ENCODE measurements at places on chromosomes 11 and 22. TPM values are rescaled to one million over a fixed set of nuclear protein-coding genes. Genes with fewer than 3 reads are reported as not detected.

Gene IL17REL
- total RNA-seq = not detected

Gene UPK2
- not detected for total RNA-seq

Gene TSKU
- total RNA-seq = 19.5 TPM

Gene B4GALNT4
- 0.52 TPM for total RNA-seq

Gene LMO1
- not detected for total RNA-seq

Gene OR2D2
- total RNA-seq = 0.78 TPM

Gene CTTN
- 402 TPM for total RNA-seq

Gene ZNF202
- total RNA-seq = 4.6 TPM

Gene SHISAL1
- 47.0 TPM for total RNA-seq

Gene SLC22A24
- not detected for total RNA-seq

Gene GGTLC3
- not detected for total RNA-seq

Gene FAM180B
- 0.26 TPM for total RNA-seq

Gene TTLL12
- 20.3 TPM for total RNA-seq

Gene PRSS23
- total RNA-seq = 741 TPM

Gene OR52N4
- not detected for total RNA-seq

Gene MUC6
- total RNA-seq = not detected

Gene ASCC2
- 30.4 TPM for total RNA-seq

Gene HORMAD2
- total RNA-seq = not detected

Gene GGTLC2
- not detected for total RNA-seq

Gene ASPHD2
- 2.6 TPM for total RNA-seq

Gene KDM4E
- total RNA-seq = not detected

Gene APOC3
- not detected for total RNA-seq

Gene PNPLA5
- 0.13 TPM for total RNA-seq

Gene RASSF10
- total RNA-seq = not detected

Gene JHY
- 14.6 TPM for total RNA-seq

Gene WNT11
- total RNA-seq = 1.5 TPM

Gene SYT7
- 4.3 TPM for total RNA-seq

Gene LRRC10B
- under 0.01 TPM for total RNA-seq

Gene SAA4
- total RNA-seq = not detected

Gene SCGB1C1
- total RNA-seq = not detected

Gene CD44
- 478 TPM for total RNA-seq

Gene ANKK1
- not detected for total RNA-seq

Gene FOXR1
- not detected for total RNA-seq
